Activated CD4-positive, alpha-beta T cell treated with anti-CD3 and anti-CD28 coated beads, Interleukin-2, amount 50 U/mL, for 16 hours (primary cell): ENCODE measurements at places on chromosomes 5 and 9.

GRCh38 chr9:93579711-93580516 is 3.5 kb downstream of the PHF2 start:
- DNase-seq, result no peak

DNA sequence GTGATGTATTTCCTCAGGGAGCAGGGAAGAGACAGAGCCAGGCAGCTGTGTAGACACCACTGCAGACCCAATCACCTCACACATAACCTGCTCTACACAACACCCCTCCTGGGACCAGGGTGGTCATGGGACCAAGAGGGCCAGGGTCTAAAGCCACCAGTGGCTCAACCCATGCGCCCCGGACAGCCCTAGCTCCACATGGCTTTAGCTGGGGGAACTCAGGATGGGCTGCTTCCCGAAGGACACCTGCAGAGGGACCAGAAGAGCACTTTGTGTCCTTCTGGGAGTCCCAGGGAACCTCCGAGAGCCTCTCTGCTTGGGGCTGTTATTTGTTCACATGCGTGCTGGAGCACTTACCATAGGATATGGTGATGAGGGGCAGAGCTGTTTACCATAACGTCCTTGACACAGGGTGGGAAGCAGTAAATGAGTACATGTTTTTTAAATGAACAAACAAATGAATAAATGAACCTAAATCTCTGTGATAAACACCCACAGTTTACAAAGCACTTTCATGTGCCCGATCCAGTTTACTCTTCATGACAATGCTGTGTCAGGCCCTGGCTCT is 12.3 kb downstream of the SEPTIN8 start:
- no peak for DNase-seq

- DNase-seq, result no peak
Measured at GRCh38 chr5:73392775-73393174, 55.8 kb downstream of the FOXD1 start.

GRCh38 chr5:126540631-126541030 is 54.4 kb downstream of the ALDH7A1 start:
- no peak for DNase-seq

- no peak for DNase-seq
Measured at GRCh38 chr5:3590161-3590966, 5.3 kb upstream of the IRX1 start.

- no peak for DNase-seq
Measured at GRCh38 chr5:71778678-71779276, 59.7 kb downstream of the CARTPT start.

DNA sequence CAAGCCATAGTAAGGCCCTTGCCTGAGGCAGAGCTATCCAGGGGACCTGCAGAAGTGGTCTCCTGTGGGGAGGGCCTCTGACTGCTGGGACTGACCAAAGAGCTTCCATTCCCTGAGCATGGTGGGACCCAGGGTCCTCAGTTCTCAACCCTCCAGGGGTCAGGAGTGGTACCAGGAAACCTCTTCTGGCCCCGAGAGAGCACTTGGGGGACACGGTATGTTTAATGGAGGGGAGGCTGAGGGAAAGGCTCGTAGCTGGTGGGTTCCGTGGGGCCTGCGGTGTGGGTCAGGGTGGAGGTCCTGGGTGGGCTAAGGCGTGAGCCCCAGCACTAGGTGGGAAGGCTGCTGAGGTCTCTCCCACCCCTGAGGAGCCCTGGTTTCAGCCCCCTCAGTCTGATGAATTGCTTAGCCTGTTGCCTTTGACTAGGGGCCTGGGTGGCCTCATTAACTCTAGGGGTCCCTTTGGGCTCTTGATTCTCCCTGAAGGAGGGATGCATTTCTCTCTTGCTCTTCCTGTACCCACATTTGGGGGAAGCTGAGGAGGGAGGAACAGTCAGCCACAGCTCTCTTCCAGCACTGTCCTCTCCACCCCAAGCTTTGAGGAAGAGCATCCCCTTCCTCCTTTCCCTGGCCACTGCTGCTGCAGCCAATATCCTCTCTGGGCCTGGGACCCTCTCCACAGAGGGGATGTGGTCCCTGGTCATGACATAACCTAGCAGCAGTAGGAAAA is 34.0 kb downstream of the CSF1R start:
- DNase-seq, result no peak

DNA sequence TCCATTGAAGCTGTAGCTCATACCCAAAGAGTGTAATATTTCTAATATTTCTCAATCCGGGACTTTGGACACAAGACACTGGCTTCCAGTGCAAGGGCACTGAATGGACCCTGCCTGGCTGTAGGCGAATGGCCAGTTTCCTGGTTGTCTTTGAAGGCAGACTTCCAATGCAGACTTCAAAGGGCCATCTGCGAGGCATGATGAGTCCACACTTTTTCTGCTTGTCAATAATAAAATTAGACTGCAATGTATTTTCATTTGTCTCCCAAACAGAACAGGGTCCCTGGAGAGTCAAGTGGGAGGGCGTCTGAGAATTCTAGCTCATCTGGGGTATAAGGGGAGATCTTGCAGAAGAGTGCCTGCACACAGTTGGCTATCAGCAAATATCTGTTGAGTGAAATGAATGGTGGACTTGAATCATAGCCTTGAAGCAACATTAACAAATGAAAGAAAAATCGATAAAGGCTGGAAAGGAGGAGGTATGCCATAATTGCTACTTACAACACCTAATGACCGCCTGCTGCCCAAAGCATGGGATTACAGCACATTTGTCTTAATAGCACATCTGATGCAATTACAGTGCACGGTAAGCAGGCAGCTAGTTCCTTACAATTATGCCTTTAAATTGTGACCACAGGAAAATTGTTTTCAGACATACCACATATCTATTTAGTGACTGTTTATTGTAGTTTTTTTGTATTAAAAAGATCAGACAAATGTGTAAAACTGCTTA is 137.5 kb downstream of the ARHGEF28 start:
- DNase-seq, result no peak

GRCh38 chr5:128376577-128376976 is 161.5 kb downstream of the FBN2 start:
- no peak for DNase-seq

DNA sequence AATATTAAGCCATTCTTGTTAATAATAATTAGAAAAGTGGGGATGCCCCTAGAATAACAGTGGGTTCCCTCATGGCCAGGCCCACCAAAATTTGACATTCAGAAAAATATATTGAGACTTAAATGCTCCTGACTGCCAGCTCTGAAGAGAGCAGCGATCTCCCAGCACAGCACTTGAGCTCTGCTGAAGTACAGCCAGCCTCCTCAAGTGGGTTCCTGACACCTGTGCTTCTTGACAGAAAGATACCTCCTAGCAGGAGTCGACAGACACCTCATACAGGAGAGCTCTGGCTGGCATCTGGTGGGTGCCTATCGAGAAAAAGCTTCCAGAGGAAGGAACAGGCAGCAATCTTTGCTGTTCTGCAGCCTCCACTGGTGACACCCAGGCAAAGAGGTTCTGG is 261.5 kb downstream of the DTWD2 start:
- DNase-seq, result no peak

DNA sequence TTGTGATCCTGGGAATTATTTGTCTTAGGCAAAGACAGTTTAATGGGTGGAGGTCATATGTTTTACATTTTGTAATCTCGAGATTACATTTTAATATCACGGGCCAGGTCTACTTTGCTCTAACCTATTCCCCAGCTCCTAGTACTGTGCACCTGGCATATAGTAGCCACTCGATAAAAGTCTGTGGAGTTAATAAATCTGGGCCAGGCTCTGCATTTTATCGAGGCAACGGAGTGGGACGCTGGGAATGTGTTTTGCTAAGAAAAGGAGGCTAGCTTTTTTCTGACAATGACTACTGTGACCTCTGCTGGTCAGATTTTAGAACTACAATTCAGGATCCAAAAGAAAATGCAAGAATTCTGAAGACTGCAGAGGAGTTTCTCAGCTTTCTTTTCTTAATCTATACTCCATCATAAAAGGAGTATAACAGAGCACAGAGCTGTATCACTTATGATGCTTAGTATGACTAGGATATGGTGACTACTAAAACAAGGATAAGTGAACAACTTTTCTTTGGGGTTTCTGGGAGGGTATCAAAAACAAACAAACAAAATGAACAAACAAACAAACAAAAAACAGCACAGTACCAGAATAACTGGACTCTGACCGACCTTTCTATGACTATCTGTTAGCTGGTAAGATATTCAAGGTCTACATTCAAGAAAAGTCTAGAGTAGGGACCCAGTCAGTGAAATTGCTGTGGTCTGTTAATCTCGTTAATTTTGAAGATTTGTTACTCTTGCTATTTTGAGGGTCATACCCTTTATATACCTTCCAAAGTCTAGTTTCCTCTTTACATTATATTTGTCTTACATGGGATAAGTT is 46.1 kb upstream of the CER1 start:
- DNase-seq, result peak; percentile 37

- DNase-seq, result no peak
Measured at GRCh38 chr5:104611135-104611767, 1048.7 kb upstream of the NUDT12 start.

GRCh38 chr5:158017469-158017868 is 158.5 kb upstream of the CLINT1 start:
- no peak for DNase-seq

- no peak for DNase-seq
Measured at GRCh38 chr9:115837618-115838017, 316.0 kb upstream of the PAPPA start.

DNA sequence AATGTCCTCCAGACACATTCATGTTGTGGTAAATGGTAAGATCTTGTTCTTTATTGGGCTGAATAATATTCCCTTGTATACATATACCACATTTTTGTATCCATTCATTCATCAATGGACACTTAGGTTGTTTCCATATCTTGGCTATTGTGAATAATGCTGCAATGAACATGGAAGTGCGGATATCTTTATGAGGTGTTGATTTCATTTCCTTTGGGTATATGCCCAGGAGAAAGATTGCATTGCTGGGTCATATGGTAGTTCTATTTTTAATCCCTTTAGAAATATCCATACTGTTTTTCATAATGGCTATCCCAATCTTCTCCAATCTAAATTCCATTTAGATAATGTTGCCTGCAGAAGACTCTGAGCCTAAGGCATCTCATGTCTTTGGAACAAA is 78.0 kb upstream of the TNC start:
- no peak for DNase-seq

DNA sequence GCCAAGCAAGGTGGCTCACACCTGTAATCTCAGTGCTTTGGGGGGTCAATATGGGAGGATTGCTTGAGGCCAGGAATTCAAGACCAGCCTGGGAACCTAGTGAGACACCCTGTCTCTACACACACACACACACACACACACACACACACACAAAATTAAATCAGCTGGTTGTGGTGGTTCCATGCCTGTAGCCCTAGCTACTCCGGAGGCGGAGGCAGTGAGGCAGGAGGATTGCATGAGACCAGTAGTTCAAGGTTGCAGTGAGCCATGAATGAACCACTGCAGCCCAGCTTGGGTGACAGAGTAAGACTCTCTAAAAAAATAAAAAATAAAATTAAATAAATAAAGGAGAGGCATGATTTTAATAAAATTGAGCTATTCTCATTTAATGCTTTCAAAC is 13.1 kb downstream of the CEMIP2 start:
- DNase-seq, result no peak

GRCh38 chr5:150021491-150022157 is 21.1 kb downstream of the HMGXB3 start:
- DNase-seq, result no peak

DNA sequence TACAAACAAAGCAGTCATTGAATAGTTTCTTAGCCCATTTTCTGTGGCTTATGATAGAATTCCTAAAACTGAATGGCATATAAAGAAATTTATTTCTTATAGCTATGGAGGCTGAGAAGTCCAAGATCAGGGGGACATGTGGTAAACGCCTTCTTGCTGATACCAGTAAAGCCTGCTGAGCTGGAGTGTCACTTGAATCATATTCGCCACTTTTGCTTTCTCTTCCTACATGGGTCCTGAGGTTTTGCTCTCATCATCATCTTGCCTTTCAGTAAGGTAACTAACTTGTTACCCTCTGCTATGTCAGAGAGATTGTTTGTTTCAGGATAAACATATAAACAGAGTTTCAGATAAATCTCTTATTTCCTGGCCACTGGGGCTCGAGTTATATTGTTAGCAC is 203.3 kb upstream of the DMRT1 start:
- DNase-seq, result no peak

DNA sequence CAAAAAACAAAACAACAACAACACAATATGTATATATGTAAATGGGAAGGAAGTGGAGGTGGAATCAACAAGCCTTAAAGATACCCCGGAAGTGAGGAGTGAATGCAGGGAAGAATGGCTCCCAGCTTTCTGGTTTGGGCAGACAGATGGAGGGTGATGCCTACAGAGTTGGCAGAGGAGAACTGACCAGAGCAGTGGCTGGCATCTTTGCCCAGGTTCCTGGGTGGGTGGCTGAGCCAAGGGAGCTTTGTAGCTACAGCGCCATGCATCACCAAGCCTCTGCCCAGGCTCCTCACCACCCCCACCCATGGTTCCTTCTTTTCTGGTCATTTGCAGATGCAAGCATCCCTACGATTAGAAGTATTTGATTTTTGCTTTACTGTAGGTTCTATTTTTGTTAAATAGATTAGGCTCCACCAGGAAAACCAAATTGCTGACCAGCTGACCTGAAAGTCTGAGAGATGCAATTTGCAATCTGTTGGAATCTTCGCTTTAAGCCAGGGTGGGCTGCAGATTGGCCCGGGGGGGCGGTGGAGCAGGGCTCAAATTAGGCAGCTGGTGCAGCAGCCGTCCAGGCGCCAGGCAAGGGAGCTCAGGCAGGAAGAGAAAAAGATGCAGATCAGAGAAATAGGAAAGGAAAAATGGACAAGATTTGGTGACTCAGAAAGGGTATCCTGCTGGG is 163.3 kb upstream of the TBC1D2 start:
- DNase-seq, result no peak

DNA sequence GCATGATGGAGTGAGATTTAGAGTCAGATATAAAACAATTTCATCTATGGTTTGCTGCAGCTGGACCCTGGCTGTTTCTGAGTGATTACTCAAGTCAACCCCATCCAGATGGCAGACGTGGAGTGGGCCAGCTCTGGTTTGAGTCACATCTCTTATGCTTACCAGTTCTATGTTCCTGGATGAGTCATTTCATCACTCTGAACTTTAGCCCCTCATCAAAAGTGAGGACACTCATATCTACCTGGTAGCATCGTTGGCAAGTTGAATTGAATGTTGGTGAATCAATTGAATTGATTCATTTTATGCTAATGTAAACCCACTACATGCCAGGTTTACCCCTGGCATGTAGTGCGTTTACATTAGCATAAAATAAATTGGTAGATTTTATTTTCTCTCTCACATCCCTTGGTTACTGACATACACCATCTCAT is 176.4 kb downstream of the FGF18 start:
- DNase-seq, result peak; percentile 39

- no peak for DNase-seq
Measured at GRCh38 chr5:153888781-153889180, 149.9 kb downstream of the FAM114A2 start.

- DNase-seq, result no peak
Measured at GRCh38 chr5:103313056-103313455, 54.5 kb downstream of the MACIR start.

DNA sequence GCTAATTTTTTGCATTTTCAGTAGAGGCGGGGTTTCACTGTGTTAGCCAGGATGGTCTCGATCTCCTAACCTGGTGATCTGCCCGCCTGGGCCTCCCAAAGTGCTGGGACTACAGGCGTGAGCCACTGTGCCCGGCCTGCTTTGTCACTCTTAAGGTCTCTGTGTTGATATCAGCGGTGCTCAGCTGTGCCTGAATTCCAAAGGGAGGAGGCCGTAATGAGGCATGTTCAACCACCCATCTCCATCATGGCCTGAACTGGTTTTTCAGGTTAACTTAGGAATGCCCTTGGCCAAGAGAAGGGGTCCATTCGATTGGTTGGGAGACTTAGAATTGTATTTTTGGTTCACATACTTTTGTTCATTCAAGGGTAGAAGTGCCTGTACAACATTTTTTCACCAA is 22.0 kb downstream of the HSD17B3 start:
- DNase-seq, result no peak
